HFF-Myc (cell line): ENCODE measurements at places on chromosomes 6 and 20.

DNA sequence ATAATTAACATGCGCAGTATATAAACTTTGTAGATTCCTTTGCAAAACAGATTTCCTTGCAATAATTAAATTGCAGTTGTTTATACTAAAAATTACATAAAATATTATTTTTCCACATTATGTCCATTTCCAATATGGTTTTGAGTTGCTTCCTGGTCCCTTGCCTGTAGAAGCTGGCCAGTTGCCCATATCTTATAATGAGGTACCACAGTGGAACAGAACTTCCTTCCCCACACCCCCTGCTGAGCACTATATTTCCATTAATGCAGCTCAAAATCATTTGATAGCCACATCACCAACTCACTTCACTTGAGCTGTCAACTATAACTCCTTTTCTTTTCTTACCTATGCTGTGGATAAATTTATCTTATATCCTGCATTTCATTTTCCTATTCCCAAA, 194.6 kb downstream of the DST start:
- no peak for DNase-seq

DNA sequence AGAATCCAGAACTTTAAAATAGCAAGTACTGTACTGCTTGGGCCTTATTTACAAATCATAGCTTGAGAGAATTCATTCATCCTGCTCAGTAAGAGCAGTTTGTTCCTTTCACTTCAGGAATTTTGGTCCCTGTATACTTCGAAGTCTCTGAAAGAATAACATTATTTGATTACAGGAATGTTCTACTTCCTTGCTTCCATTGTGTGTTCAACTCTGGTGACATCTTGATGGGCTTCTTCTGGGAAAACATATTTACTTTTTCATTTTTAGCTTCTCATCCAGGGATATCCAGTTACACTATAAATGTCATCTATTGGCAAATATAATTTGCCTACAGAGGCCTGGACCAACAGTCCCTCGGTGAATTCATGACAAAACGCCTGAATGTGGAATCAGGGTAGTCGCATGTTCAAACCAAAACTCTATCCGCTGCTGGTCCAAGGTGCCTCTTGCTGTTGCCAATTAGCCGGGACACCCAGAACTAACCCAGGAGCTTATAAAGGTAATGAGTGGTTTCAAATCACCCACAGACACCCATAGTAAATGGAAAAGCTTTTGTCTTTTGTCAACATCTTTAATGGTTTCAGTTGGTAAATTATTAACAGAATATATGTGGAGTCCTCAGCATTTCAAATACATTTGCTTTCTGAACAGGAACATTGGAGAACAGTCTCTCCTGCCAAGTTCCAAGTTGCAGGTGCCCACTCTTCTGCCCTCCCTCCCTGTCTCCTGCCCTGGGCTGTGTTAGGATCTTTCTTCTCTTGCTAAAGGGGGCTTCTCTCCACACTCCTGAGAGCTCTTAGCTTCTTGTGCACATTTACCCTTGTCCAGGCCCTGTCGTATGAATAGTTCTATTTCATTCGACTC, 162.5 kb upstream of the CITED2 start:
- no peak for DNase-seq

- DNase-seq, result no peak
Observed at GRCh38 chr6:124053315-124053714, 249.7 kb downstream of the NKAIN2 start.

DNA sequence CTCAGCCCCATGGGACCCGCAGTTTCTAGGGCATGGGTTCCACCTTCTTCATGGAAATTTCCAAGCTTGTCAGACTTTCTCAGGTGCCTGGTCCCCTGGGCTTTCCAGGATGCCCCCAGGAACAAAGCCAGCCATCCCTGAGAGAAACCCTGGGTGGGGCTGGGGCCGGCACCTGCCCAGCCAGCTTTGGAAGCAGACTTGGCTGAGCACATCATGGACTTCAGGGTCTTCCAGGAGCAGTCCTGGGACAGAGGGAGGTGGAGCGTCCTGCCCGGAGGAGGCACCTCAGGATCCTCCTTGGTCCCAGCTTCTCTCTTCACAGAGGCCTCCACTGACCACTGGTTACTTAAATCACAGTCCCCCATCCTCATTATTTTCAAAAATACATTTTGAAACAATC, 13.5 kb downstream of the MYT1 start:
- DNase-seq, result no peak

GRCh38 chr6:156850353-156850752, 73.2 kb downstream of the ARID1B start:
- no peak for DNase-seq

DNA sequence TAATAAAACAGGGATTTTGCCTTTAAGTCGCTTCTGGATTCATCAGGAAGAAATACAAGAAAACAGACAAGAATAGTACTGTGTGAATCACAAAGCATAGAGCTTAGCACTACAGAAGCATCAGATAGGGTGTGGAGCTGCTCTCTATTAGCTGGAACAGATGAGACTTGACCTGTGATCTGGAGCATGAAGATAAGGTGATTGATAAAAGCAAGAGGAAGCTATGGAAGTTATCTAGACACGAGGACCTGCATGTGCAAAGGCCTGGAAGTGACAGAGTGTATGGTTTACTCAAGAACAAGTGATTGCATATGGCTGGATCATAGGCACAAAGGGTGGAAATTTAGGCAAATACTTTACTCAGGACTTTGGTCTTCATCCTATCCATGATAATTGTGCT, 112.9 kb upstream of the MLIP start:
- no peak for DNase-seq

- no peak for DNase-seq
Observed at GRCh38 chr6:133502441-133503335, 261.5 kb downstream of the EYA4 start.

DNA sequence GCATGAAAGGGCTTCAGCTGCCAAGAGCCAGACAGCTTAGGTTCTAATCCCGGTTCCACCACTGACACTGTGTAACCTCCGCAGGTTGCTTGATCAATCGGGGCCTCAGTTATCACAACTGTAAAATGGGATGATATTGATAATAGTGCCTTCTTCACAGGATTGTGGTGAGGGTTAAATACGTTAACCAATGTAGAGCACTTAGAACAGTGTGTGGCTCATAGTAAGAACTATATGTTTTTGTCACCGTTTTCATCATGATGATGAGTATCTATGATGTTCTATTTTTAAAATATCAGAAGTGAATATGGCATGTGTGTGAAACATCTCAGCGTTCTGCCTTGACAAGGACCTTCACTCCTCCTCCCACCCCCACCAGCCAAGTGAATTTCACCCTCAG, 10.3 kb upstream of the MAPK13 start:
- no peak for DNase-seq

DNA sequence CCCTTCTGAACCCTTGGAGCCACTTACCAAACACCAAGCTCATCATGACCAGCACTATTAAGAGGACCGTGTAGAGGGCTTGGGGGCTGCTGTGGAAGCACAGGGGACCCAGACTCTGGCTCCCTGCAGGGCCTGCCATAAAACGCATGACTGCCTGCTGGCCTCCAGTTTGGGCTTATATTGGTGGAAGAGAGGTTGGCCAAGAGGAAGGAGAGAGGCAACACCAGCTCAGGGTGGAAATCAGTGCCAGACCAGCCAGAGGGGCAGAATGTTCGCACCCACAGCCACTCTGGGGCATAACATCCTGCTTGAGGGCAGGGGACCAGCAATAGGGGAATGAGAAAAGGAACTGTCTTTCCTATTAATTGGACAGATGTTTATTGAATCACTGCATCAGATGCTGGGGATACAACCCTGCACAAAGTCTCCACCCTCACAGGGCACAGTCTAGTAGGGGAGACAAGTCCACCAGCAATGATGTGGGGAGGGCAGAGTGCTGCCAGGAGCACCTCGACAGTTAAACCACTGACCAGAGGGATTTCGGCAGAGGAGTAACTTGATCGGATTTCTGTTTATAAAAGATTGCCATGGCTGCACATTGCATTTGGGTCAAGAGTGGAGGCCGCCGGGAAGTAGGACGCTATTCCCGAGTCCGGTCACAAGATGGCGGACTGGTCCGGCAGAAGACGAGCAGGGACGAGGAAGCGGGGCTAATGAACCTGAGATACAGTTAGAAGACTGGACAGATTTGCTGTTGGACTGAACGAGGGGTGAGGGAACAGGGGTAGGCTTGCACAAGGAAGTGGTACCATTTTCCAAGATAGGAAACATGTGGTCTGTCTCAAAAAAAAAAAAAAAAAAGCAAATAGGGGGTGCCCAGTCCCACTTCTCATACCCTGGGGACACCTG, at the start of gene LY6G5C:
LY6G5C (minus strand) TSS at position 842 of the 909 bp plus-strand sequence; CDS start at position 148, 694 bp downstream.
- DNase-seq, result no peak
